ENCODE measurements at places on chromosomes 7 and 10.

DNA sequence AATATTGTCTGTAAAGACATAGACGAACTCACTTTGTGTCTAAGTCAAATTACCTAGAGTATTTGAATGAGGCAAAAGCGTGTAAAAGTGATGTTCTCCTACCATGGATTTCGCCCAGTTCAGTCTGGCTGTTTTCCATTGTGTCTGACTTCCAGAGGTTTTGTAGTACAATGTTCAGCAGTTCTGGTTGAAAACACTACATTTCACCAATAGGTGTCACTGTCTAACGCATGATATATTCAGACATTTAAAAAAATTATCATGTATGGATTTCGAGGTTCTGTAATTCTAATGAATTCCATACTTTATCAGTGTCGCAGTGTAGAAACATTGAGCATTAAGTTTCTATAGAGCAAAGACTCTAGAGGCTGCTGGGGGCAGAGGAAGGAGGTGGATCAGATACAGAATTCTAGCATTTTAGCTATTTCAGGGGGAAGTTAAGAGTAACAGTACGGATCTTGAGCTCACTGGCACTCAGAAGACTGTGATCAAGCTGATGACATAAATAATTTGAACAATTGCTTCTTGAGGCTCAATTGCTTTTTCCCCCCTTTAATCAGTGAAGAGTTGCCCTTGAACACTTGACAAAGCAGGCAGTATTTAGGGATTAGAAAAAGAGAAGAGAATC lies 196.9 kb upstream of the RHOBTB1 start:
- no peak for DNase-seq

DNA sequence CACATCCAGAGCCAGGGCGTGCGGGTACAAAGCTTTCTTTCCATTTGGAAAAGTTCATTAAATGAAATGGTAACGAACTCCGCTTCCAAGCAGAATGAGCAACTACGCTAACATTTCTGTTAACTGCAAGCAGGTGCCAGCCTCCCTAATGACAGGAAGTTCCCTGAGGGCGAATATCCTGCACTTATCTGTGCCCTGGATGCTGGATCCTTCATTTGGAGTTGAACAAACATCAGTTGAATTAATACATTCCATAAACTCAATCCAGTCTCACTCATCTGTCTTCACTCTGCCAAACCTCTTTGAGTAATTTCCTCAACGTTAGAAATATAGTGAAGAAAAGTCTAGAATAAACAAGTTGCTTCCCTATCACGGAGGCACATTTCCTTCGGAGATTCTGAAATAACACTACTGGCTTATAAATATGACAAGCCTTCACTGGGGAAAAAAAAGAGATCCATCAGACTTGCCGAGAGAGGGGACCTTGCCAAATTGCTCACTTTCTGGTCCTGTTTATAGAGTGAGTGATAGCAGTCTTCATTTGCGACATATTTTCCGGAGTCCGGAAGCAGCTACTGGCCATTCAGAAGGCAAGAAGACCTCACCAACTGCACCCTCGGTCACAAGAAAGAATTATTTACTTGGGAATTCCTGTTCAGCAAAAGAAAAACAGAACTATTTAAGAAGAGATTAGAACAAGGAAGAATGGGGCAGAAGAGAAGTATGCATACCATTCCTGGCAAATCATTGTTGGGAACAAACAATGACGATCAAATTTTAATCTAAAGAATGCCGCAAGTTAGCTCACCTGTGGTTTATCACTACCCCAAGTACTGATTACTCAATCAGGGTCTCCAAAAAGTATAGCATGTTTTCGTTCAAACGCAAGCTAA lies 196.4 kb downstream of the FAM107B start:
- no peak for DNase-seq

DNA sequence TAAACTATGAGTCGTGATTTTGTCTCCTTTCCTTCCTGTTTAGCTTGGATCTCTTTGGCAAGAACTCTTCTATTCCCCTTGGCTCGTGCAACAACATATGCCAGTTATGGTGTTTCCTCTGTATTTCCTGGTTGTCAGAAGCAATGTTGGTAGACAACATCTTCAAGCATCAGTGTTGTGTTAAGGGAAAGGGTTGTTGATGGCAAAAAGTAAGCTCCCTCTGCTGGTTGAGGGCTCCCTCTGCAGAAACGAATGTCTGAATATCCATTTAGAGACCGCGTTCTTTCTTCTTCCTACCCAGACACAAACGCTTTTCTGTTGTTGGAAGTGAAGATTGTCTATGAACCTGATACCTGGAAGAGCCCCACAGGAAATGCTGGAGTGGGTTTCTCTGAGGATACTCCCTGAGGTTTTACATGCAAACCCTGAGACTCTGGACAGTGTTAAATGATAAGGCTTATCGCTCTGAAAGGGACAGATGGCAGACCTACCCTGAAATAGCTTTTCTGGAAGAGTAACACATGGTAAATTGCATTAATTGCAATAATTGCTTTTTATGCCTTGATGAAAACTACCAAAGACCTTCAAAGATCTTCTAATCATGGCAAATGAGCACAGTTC lies 23.5 kb upstream of the C1QL3 start:
- DNase-seq = no peak

- no peak for DNase-seq
Observed at GRCh38 chr10:66228887-66229286, 696.9 kb upstream of the LRRTM3 start.

DNA sequence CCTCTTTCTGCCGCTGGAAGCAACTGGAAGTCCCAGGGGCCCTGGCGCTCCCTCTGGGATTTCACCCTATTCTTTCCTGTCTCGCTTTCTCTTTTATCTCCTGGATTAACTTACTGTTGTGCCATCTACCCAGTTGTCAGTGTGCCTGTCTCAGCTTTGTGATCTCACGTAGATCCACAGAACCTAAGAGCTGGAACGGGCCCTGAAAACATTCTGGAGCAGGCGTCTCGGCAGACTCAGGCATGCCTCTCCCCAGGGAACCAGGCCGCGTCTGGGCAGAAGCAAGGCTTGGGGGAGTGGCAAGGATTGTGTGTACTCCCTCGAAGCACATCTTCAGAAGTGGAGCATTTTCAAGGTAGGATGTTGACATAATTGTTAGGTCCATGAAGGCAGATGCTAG lies 87.2 kb downstream of the KCNMA1 start:
- no peak for DNase-seq

DNA sequence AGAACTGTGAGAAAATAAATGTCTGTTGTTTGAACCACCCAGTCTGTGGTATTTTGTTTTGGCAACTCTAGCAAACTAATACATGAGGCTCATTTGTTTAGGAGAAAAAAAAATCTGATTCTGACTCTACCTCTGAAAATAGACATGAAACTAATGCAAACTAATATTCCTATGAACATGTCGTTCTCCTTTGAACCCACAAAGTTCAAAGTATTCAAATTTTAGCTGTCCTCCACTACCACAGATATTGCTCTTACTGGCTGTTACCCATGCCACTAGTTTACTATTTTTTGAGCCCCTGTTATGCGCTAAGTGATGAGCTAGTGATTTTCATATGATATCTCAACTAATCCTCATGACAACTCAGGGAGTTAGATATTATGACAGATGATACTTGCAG lies 58.8 kb upstream of the ZNF804B start:
- no peak for DNase-seq

- DNase-seq = no peak
Observed at GRCh38 chr7:87000344-87000743, 59.1 kb downstream of the ELAPOR2 start.

DNA sequence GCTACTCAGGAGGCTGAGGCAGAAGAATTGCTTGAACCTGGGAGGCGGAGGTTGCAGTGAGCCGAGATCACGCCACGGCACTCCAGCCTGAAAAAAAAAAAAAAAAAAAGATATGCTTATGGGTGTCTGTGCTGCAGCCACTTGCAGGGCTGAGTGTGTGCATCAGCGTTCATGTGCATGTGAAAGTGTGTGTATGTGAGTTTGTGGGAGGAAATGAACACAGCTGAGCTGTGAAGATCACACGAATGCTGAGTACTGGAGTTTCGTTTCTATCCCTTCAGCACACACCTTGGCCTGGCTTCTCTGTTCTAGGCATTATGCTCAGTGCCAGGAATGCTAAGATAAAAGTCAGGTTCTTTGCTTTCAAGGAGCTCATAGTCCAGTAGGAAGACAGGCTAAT lies 12.0 kb upstream of the SVOPL start:
- no peak for DNase-seq

DNA sequence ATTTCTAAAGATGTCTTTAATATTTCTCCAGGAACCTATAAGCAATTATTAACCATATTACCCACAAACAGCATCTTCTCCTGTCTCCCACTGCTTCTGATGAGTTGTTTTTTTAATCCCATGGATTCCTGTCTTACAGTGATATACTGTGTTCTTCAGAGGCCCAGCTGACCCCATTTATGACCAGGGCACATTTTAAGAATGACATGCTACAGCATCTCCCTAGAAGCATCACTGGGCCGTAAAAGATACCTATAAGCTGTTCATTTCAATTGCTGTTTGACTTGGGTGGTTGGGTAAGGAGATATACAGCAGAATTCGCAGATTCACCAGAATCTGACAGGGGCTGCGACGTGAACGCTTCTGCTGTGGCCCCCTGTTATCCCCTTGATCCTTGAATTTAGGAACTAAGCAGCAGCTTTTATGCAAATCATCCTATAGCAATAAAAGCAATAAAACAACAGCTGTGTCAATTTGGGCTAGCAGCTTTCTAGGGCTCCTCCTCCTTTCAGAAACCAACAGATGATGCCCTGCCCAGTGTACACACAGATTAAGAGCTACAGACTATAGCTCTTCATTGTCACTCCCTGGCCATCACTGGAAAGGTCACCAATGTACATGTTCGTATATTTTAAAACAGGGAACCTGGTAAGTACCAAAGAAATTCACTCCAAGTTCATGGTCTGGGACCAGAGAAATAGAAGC lies 86.8 kb downstream of the CPEB3 start:
- DNase-seq = no peak

DNA sequence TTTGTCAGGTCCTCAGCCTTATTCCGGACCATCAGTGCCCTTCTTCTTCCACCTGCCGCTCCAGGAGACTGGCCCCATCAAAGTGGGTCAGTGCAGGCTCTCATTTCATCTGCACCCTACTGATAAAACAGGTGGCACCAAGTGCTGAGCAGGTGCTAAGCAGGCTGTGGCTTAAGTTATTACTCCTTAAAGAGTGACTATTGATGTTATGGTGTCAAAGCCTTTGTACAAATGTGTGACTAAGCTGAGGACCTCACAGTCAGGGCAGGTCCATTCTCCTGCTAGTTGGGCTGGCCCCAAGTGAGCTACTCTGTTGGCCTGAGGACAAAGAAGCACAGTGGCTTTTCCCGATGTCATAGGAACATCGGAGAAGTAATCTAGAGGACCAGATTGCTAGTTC lies 11.2 kb upstream of the CALD1 start:
- no peak for DNase-seq

DNA sequence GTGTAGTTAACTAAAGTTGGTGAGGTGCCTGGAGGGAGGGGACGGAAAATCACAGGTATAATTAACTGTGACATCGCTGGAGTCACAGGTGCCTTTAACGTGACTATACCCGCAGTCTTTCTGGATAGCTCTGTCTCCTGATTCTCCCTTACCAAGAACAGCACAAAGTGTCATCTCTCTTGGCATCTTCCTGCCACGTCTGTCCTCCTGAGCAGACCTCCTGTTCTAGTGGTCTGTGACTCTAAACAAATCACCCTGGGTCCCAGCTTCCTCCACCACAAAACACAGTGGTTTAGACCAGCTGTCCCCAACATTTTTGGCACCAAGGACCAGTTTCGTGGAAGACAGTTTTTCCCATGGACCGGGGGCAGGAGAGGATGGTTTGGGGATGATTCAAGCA lies 90.5 kb downstream of the CALN1 start:
- DNase-seq = no peak

DNA sequence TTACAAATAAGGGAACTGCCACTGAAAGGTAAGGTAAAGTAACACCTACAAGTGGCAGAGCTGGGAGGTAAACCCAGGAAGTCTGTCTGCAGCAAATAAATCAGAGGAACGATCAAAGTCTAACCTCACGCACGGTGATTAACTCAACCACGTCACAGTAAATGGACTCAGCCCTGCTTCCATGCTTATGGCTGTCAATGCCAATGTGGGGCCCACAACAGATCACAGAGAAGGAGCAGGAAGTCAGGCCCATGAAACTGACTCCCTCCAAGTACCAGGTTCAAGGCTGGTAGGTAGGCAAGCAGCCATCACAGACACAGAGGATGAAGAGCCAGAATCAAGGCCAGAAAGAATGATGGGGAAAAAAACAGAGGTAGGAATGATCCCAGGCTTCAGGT lies 38.0 kb upstream of the ACSL5 start:
- no peak for DNase-seq

DNA sequence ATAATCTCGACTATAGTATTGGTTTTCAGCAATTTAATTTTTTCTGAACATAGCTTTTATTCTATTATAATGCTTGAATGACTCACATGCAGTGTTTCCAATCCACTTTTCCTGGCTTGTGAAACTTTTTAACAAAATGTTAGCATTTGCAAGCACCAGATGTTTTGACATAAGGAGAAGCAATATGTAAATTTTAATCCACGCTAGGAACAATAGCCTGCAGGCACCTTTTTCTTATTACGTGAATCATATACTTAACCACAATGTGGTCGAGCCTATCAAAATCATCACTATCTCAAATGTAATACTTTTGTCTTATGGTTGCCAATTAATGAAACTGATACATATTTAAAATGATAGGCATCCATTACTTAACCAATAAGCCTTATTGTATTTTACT lies 97.1 kb downstream of the TFEC start:
- DNase-seq = no peak

DNA sequence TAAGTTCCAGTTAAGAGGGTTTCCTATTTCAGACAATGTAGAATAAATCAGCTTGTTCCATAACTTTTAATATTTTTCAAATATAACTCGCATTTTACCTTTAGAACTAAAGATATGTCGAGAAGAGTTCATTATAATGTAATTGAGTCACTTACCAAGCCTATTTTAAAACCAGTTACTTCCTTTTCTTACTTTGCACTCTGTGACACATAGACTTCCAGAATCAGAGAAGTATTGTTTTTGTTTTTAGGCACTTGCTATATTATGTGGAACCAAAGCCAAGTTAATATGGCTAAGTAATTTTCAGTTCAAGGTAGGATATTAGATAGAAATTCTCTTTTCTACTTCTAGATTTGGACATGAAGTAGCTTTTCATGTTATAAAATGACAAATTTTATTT lies 182.7 kb upstream of the PRPS1L1 start:
- DNase-seq = no peak

GRCh38 chr7:76506081-76506440 lies 4.3 kb upstream of the UPK3B start:
- DNase-seq = no peak

GRCh38 chr7:156140896-156141295 lies 328.6 kb upstream of the SHH start:
- DNase-seq = no peak

GRCh38 chr10:72321248-72322029 lies 33.3 kb downstream of the DNAJB12 start:
- no peak for DNase-seq
